ENCODE measurements at places on chromosomes 5 and 9.

- DNase-seq, result no peak
Observed at GRCh38 chr9:26650325-26650724, 242.3 kb downstream of the CAAP1 start.

GRCh38 chr9:90546200-90546599 lies 96.4 kb downstream of the DIRAS2 start:
- DNase-seq, result no peak

DNA sequence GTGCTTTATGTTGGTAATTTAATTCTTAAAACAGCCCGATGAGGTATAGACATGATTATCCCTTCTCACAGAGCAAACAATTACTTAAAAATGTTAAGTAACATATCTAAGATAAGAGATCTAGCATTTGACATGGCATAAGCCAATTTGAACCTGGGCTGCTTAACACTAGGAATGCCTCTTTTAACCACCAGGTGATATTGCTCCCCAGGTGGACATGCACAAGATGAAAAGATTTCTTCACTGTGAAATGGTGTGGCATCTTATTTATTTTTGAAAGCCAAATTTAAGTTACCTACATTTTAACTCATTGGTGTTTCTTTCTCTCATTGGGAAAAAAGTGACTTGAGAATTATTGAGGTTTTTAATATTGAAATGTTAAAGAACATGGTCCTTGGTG lies 15.8 kb upstream of the LRRC70 start:
- no peak for DNase-seq

DNA sequence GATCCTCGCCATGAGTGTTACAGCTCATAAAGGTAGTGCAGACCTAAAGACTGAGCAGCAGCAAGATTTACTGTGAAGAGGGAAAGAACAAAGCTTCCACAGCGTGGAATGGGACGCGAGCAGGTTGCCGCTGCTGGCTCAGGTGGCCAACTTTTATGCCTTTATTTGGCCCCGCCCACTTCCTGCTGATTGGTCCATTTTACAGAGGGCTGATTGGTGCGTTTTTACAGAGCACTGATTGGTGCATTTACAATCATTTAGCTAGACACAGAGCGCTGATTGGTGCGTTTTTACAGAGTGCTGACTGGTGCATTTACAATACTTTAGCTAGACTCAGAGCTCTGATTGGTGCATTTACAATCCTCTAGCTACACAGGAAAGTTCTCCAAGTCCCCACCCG lies 13.9 kb downstream of the PLK2 start:
- no peak for DNase-seq

- no peak for DNase-seq
Observed at GRCh38 chr5:39218482-39219402, 621 bp downstream of the FYB1 start.

DNA sequence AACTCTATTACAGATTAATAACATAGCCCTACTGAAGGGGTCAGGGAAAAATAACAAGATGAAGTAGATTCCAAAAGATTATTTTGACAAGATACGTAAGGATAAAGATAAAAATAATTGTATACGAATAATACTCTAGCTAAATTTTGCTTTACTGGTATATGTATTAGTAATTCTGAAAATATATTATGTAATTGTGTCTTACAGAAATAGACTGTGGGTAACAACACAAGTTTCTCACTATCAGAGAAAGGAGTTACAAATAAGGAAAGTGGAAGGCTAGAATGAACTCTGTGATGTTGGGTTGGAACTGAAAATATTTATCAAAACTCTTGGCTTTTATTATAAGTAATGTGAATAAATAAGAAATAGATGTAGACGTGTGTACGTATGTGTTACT lies 26.6 kb upstream of the TUSC1 start:
- no peak for DNase-seq

- no peak for DNase-seq
Observed at GRCh38 chr5:42787073-42787472, 24.6 kb downstream of the SELENOP start.
